ENCODE measurements at places on chromosomes 12 and 14. TPM values are rescaled to one million over a fixed set of nuclear protein-coding genes. Genes with fewer than 3 reads are reported as not detected.
A peak's percentile ranks its signal among the peaks of the same experiment; 100 is the strongest.

NCAPD2 gene
- total RNA-seq: 62.3 TPM

DNA sequence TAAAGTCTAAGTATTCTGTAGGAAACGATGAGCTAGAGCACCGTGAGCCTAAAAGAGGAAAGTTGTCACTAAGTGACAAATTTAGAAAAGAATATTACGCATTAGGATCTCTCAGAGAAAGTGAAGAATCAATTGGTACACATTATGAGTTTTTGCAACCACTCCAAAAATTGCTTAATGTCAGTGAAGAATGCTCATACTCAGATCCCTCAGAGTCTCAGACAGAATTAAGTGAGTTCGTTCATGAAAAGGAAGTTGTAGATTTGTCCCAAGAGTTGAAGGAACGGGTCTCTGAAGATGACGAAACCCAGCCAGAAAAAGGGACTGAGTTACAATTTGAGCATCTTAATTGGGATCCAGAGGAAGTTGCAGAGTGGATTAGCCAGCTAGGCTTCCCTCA, 1.5 kb downstream of the SAMD15 start:
- DNase-seq: no peak

GRCh38 chr14:36524874-36525745, 5.1 kb upstream of the NKX2-1 start:
- DNase-seq: no peak

GRCh38 chr12:3998968-3999792, 126.0 kb upstream of the PARP11 start:
- DNase-seq: peak; percentile 54

GRCh38 chr14:25042362-25043299, 7.3 kb downstream of the STXBP6 start:
- no peak for DNase-seq

ZBTB42 gene
- 8.4 TPM for total RNA-seq

- DNase-seq: no peak
Observed at GRCh38 chr12:92953747-92954146, 24.7 kb upstream of the EEA1 start.

DNA sequence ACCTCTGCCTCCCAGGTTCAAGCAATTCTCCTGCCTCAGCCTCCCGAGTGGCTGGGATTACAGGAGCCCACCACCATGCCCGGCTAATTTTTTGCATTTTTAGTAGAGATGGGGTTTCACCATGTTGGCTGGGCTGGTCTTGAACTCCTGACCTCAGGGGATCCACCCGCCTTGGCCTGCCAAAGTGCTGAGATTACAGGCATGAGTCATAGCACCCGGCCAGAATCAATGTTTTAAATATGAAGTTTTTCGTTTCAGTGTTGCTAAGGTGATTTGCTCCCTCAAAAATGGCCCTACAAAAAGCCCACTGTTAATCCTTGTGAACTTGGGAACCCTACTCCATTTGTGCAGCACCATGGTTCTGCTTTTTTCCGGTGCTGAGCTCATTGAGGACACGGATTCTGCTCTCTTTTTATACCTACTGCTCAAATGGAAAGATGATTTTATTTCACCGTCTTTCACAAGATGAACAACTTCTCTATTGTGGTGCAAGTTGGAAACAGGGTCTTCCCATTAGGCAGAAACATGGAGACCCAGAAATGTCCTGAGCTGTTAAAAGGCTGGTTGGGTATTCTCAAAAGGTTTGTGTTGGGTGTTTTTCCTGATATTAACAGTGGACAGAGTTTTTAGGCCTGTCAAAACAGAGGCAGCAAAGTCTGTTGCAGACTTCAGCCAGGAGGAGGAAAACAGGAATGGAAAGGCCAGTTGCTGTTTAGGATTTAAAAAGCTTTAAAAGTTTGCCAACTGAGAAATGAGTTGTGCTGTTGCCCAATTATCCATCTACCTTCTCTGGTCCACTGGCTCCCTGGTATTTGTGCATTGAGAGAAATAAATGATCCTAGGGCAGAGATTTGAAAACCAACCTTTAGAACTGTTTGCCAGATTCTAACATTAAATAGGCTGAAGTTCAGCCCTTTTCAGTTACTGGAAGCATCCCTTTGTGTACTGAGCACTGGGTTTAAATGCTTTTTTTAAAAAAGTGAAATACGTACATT, 85.8 kb downstream of the ATP23 start:
- peak; percentile 23 for DNase-seq

Data from kidney epithelial cell (primary cell).